ENCODE measurements at places on chromosomes 7 and 10. TPM values are rescaled to one million over a fixed set of nuclear protein-coding genes. Genes with fewer than 3 reads are reported as not detected.

DNA sequence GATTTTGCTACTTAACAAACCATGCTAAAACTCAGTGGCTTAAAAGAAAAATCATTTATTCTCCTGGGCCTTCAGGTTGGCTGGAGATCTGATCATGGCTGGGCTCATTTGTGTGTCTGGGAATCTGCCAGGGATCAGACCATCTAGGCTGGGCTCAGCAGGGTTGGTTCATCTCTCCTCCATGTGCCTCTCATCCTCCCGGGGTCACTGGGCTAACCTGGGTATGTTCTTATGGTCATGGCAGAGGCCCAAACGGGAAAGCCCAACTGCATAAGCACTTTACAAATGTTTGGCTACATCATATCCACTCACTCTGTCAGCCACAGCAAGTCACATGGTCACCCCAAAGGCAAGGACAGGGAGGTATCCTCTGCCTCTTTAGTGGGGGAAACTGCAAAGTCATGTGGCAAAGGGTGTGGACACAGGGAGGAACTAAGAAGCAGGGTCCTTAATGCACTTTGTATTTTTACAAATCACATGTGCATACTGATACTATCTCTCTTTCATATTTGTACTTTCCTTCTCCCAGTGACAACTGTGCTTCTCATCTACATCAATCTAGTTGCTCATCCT is 231.4 kb downstream of the BUB3 start:
- no peaks in the 10 kb centered on the region for H3K27me3 ChIP-seq
- H3K4me3 ChIP-seq = no peak overlapping the region
- H3K36me3 ChIP-seq = no peaks in the 10 kb centered on the region

GRCh38 chr10:88118729-88119128 is 255.3 kb downstream of the PTEN start:
- peaks cover 22% of the 10 kb centered on the region for H3K4me1 ChIP-seq
- H3K36me3 ChIP-seq = no peaks in the 10 kb centered on the region
- H3K4me3 ChIP-seq = no peak overlapping the region
- no peak overlapping the region for H3K27ac ChIP-seq
- no peak for DNase-seq
- H3K27me3 ChIP-seq = no peaks in the 10 kb centered on the region

DNA sequence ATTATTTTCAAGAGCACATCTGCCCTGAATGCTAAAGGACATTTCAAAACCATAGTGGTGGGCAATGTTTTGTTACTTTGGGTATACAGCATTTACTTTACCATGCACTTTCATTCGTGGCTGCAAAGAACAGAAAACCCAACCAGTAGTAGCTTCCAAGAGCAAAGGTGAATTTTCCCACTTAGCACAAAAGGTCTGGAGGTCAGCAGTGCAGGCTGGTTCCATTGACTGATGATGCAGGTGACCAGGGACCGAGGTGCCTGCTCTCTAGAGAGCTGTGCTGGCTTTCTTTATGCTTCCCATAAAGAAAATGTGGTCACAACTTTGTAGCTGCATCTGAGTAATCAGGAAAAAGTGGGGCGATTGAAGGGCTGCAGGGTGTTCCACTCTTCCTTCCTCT is 240.0 kb downstream of the BICC1 start:
- no peaks in the 10 kb centered on the region for H3K4me1 ChIP-seq
- H3K4me3 ChIP-seq = no peak overlapping the region
- DNase-seq = no peak
- H3K36me3 ChIP-seq = no peaks in the 10 kb centered on the region
- H3K27me3 ChIP-seq = no peaks in the 10 kb centered on the region

DNA sequence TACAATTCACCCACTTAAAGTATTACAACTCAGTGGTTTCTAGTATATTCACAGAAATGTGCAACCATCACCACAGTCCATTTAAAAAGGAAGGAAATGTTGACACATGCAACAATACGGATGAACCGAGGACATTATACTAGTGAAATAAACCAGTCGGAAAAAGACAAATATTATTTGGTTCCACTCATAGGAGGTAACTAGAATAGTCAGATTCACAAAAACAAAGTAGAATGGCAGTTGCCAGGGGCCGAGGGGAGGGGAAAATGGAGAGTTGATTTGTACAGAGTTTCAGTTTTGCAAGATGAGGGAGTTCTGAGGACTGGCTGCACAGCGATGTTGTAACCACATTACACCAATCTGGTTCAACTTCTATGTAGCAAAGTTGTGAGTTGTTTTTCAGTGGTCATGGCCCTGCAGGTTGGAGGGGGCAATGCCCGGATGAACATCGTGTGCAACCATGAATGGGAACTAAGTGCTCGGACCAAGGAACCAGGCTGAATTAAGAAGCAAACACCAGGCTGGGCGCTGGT is 17.6 kb upstream of the TNPO3 start:
- no peak for DNase-seq
- no peaks in the 10 kb centered on the region for H3K4me1 ChIP-seq
- no peaks in the 10 kb centered on the region for H3K27me3 ChIP-seq
- no peak overlapping the region for H3K27ac ChIP-seq

- H3K4me1 ChIP-seq = no peaks in the 10 kb centered on the region
- no peak for DNase-seq
- H3K36me3 ChIP-seq = no peaks in the 10 kb centered on the region
- H3K27me3 ChIP-seq = no peaks in the 10 kb centered on the region
- H3K4me3 ChIP-seq = no peak overlapping the region
These were observed 58.2 kb downstream of the ENTPD1 start for GRCh38 chr10:95814011-95814727.

- H3K27ac ChIP-seq = no peak overlapping the region
- H3K4me1 ChIP-seq = no peaks in the 10 kb centered on the region
These were observed 149.2 kb downstream of the PTEN start for GRCh38 chr10:88012641-88013040.

GRCh38 chr7:51190969-51191368 is 125.6 kb downstream of the COBL start:
- no peak overlapping the region for H3K27ac ChIP-seq
- H3K27me3 ChIP-seq = no peaks in the 10 kb centered on the region
- no peaks in the 10 kb centered on the region for H3K36me3 ChIP-seq
- DNase-seq = no peak
- no peaks in the 10 kb centered on the region for H3K4me1 ChIP-seq
- no peak overlapping the region for H3K4me3 ChIP-seq

- no peak overlapping the region for H3K4me3 ChIP-seq
- H3K27ac ChIP-seq = no peak overlapping the region
- H3K4me1 ChIP-seq = no peaks in the 10 kb centered on the region
- DNase-seq = no peak
These were observed 156.3 kb downstream of the NEURL1 start for GRCh38 chr10:103649654-103650423.

- no peaks in the 10 kb centered on the region for H3K4me1 ChIP-seq
- no peak overlapping the region for H3K4me3 ChIP-seq
- H3K36me3 ChIP-seq = no peaks in the 10 kb centered on the region
These were observed 65.3 kb downstream of the FRMPD2 start for GRCh38 chr10:48209241-48209640.

DNA sequence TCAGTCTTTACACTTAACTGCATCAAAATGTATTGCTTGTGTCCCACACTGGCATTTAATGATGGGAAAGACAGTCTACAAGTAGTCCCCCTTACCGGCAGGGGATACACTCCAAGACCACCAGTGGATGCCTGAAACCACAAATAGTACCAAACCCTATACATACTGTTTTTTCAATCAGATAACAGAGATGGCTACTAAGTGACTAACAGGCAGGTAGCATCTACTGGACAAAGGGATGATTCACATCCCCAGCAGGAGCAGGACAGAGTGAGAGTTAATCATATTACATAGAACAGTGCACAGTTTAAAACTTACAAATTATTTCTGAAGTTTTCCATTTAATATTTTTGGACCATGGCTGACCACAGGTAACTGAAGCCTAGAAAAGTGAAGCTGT is 13.2 kb downstream of the TMEM243 start:
- DNase-seq = no peak
- no peak overlapping the region for H3K4me3 ChIP-seq
- peaks cover 4% of the 10 kb centered on the region for H3K36me3 ChIP-seq
- H3K27me3 ChIP-seq = no peaks in the 10 kb centered on the region
- H3K4me1 ChIP-seq = peaks cover 50% of the 10 kb centered on the region
- H3K27ac ChIP-seq = no peak overlapping the region

DNA sequence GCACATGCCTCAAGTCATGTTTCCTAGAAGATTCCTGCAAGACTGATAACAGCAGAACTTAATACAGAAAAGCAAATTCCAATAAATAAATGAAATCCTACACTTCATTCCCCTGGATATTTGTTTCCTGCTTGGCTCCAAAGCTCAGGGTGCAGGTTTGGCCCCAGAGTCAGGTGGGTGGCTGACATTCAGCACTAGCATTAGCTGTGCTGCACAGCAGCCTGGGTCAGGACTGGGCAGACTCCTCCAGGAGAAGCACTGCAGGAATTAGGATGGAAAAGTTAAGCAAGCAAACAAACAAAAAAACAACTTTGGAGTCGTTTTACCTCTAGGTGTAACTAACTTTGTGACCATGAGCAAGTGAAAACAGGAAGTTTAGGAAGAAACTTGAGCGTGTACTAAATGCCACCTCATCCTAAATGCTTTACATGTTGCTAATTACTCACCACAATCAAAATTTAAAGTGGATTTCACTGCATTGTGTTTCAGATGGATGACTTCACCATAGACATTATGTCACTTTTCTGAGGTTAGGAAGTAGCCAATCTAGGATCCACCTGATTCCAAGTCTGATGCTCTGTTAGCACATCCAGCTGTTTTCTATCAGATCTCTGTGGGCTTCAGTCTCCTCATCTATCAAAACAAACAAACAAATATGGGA is 239.4 kb downstream of the C7orf25 start:
- no peak overlapping the region for H3K4me3 ChIP-seq
- H3K4me1 ChIP-seq = no peaks in the 10 kb centered on the region
- H3K27me3 ChIP-seq = no peaks in the 10 kb centered on the region
- no peak overlapping the region for H3K27ac ChIP-seq
- H3K36me3 ChIP-seq = no peaks in the 10 kb centered on the region

DNA sequence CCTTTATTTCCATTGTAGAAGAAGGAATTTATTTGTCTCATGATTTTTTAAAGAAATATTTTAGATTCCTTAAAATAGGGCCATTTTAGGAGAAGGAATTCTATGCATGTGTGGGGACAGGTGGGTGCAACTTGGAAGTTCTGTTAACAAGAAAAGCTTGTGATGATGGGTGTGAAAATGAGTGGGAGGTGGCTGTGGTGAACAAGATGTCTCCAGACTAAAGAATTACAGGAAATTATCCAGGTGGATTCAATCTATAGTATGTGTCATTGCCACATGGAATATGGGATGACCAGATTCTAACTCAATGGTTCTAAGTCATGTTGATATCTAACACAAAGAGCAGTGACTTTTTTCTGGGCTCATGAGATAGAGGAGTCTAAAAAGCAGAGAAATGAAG is 229.6 kb upstream of the IGFBP3 start:
- no peaks in the 10 kb centered on the region for H3K27me3 ChIP-seq
- no peaks in the 10 kb centered on the region for H3K36me3 ChIP-seq
- H3K4me1 ChIP-seq = no peaks in the 10 kb centered on the region

GRCh38 chr7:1663857-1664651 is 6.0 kb upstream of the ELFN1 start:
- peaks cover 18% of the 10 kb centered on the region for H3K27me3 ChIP-seq
- H3K4me3 ChIP-seq = no peak overlapping the region
- H3K27ac ChIP-seq = no peak overlapping the region

- H3K36me3 ChIP-seq = no peaks in the 10 kb centered on the region
- H3K4me3 ChIP-seq = no peak overlapping the region
- DNase-seq = no peak
These were observed 291.8 kb downstream of the TCERG1L start for GRCh38 chr10:131019696-131020095.

DNA sequence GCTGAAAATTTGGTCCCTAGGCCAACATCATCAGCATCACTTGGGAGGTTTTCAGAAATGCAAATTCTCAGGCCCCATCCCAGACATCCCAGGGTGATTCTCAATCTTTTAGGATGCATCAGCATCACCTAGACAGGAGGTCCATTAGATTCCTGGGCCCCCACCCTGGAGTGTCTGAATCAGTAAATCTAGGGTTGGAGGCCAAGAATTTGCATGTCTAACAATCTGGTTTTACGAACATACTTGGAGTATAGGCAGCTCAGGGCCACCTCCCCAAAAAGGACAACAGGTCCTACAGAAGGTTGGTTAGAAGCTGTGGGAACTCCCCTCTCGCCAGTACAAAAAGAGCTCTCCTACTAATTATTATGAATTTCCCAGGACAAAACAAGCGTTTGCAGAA is 15.5 kb downstream of the ZC3HAV1 start:
- peak; percentile 18 for DNase-seq
- H3K27me3 ChIP-seq = no peaks in the 10 kb centered on the region
- peaks cover 15% of the 10 kb centered on the region for H3K36me3 ChIP-seq
- peak overlapping the region; percentile 74 for H3K4me3 ChIP-seq
- H3K27ac ChIP-seq = no peak overlapping the region
- peaks cover 85% of the 10 kb centered on the region for H3K4me1 ChIP-seq

DNA sequence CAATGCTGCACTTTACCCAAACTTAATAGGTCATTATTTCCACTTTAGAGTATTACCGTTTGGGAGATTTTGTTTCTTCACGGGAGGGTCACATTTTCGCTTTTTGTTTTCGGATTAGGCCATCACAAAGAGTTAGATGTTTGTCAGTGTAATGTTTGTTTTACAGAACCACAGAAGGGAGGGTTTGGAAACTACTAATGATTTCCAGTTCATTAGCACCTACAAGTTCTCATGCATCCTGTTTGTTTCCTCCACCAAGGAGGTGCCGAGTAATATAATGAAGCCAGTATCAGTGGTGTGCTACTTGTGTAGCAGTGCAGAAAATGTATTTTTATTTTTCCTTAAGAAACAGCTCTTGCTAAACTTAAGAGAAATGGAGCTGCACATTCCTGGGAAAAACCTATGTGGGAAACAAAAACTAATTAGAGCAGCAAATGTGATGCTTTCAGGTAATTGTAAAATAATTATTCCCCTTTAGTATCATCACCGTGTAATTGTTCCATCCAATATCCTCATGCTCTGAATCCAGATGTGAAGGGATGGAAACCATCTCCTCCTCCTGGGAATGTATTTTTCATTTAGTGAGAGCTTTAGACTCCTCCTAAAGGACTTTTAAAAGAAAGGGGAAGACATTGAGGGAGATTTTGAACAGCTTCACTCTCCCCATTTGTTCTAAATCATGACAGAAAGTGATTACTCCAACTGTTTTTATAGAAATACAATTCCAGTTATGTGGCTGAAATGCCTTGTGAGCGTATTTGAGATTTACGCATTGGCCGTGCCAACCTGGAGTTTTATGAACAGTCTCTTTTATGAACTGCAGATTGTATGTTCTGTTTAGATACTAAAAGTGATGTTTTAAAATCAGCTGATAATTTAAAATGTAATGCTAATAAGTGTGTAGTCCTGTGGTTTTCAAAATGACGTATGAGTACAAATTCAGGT is 5.6 kb downstream of the CELF2 start:
- DNase-seq = no peak
- H3K27me3 ChIP-seq = peaks cover 6% of the 10 kb centered on the region
- no peak overlapping the region for H3K27ac ChIP-seq
- H3K4me3 ChIP-seq = no peak overlapping the region

SYT15B gene
- 0.22 TPM for total RNA-seq

TRIM24 gene
- total RNA-seq = 15.2 TPM

ACSM6 gene
- total RNA-seq = not detected

MKI67 gene
- 136 TPM for total RNA-seq

SYNPO2L gene
- not detected for total RNA-seq

PNLIPRP1 gene
- not detected for total RNA-seq

LRRC4 gene
- 0.51 TPM for total RNA-seq

UNCX gene
- total RNA-seq = not detected

NEUROG3 gene
- not detected for total RNA-seq

SKIDA1 gene
- total RNA-seq = 0.24 TPM

ALOX5 gene
- 0.93 TPM for total RNA-seq

ABCB4 gene
- total RNA-seq = 0.44 TPM

PIP4K2A gene
- 130 TPM for total RNA-seq

RAMP3 gene
- not detected for total RNA-seq

LMOD2 gene
- not detected for total RNA-seq
